ENCODE measurements at places on chromosomes 4 and X. TPM values are rescaled to one million over a fixed set of nuclear protein-coding genes. Genes with fewer than 3 reads are reported as not detected.

Gene TKTL2
- polyA plus RNA-seq = not detected

Gene LEF1
- polyA plus RNA-seq = 5.0 TPM

Gene SERPINA7
- polyA plus RNA-seq = not detected

Gene ART3
- 1.5 TPM for polyA plus RNA-seq

Gene POU4F2
- polyA plus RNA-seq = not detected

Gene BRS3
- 1.8 TPM for polyA plus RNA-seq

Gene PAK3
- 0.61 TPM for polyA plus RNA-seq

Gene RRH
- 0.20 TPM for polyA plus RNA-seq

Gene RAB33A
- 1.3 TPM for polyA plus RNA-seq

Gene LETM1
- polyA plus RNA-seq = 11.9 TPM

Gene SOD3
- 36.6 TPM for polyA plus RNA-seq

Gene SCRG1
- 0.08 TPM for polyA plus RNA-seq

Gene RASGEF1B
- polyA plus RNA-seq = 5.5 TPM

Gene F11
- 0.05 TPM for polyA plus RNA-seq

Gene NEIL3
- polyA plus RNA-seq = 0.52 TPM

Gene GPR173
- 4.1 TPM for polyA plus RNA-seq

Gene ALPK1
- 6.8 TPM for polyA plus RNA-seq

Gene DSPP
- polyA plus RNA-seq = not detected

Gene DCAF12L1
- 1.3 TPM for polyA plus RNA-seq

Gene OTUD6A
- polyA plus RNA-seq = not detected

Gene CXorf49
- not detected for polyA plus RNA-seq

Gene FAM47E
- polyA plus RNA-seq = 0.36 TPM

Gene UGT2B10
- not detected for polyA plus RNA-seq

Gene GYPA
- not detected for polyA plus RNA-seq

Gene GPC4
- polyA plus RNA-seq = 21.7 TPM

Gene ODAM
- polyA plus RNA-seq = 1.8 TPM

Gene HSD17B11
- polyA plus RNA-seq = 106 TPM

Gene HELT
- not detected for polyA plus RNA-seq

Gene HS6ST2
- 12.9 TPM for polyA plus RNA-seq

Gene YY2
- 2.0 TPM for polyA plus RNA-seq

Gene FAM156A
- polyA plus RNA-seq = 16.6 TPM

Gene GAGE12F
- polyA plus RNA-seq = not detected

Gene CXCL10
- 5.3 TPM for polyA plus RNA-seq

Gene EVC
- 16.4 TPM for polyA plus RNA-seq

Gene HMGN5
- 21.2 TPM for polyA plus RNA-seq

Gene UCHL1
- polyA plus RNA-seq = 116 TPM

Gene SUPT20HL1
- 0.12 TPM for polyA plus RNA-seq

Gene SSX3
- not detected for polyA plus RNA-seq

Gene PNCK
- 0.87 TPM for polyA plus RNA-seq

Gene TMEM131L
- polyA plus RNA-seq = 18.4 TPM

Gene POLA1
- polyA plus RNA-seq = 5.9 TPM

Gene FAT1
- 48.8 TPM for polyA plus RNA-seq

Gene SLC25A43
- 13.8 TPM for polyA plus RNA-seq

Gene SFRP2
- polyA plus RNA-seq = 96.2 TPM

Gene ARL13A
- polyA plus RNA-seq = not detected

Gene NUDT10
- polyA plus RNA-seq = 17.1 TPM

Gene ACE2
- polyA plus RNA-seq = 20.8 TPM

Gene F8A2
- polyA plus RNA-seq = not detected

Gene NAP1L5
- 7.6 TPM for polyA plus RNA-seq

Data from ovary (tissue), 10 donors.